Progenitor cell of endocrine pancreas (in vitro differentiated cells): ENCODE measurements at places on chromosomes 1 and 21. TPM values are rescaled to one million over a fixed set of nuclear protein-coding genes. Genes with fewer than 3 reads are reported as not detected.

GRCh38 chr1:31723828-31724359 is 20.1 kb upstream of the COL16A1 start:
- peaks cover 8% of the 10 kb centered on the region for H3K4me1 ChIP-seq
- H3K4me3 ChIP-seq: no peak overlapping the region
- peaks cover 15% of the 10 kb centered on the region for H3K27me3 ChIP-seq
- DNase-seq: peak; percentile 85

DNA sequence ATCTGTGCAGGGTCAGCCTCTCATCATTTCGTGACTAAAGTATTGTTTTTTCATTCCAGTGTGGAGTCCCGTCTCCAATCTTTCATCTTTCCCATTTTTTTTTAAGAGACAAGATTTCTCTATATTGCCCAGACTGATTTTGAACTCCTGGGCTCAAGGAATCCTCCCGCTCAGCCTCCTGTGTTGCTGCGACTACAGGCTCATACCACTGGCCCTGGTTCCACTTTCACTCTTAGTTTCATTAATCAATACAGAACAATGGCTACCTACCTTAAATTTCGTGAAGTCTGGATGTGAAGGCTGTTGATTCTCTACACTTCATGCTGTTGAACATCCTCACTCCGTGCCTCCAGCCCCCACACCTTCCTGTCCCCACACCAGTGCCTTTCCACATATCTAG is 97.7 kb upstream of the GREM2 start:
- no peak overlapping the region for H3K4me3 ChIP-seq
- DNase-seq: no peak
- no peaks in the 10 kb centered on the region for H3K36me3 ChIP-seq
- peaks cover 22% of the 10 kb centered on the region for H3K27me3 ChIP-seq

DNA sequence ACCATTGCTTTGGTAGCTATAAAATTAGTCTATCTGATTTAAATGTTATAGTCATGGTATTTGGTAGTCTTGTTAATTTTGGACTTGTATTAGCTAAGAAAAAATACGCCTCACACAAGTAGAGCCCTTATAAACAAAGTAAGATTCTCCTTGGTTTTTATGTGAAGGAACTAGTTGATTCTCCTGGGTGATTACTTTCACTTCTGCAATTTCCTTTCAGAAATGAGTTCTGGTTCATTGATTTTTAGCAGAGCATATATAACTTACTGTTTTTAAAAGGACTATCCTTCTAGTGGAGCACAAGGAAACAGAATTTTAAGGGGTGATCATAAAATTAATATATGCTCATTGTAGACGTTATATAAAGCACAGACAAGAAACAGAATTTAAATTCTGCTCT is 120.1 kb downstream of the BACH1 start:
- peaks cover 3% of the 10 kb centered on the region for H3K4me1 ChIP-seq
- H3K27ac ChIP-seq: no peak overlapping the region
- no peak for DNase-seq
- no peaks in the 10 kb centered on the region for H3K36me3 ChIP-seq
- no peak overlapping the region for H3K4me3 ChIP-seq
- no peaks in the 10 kb centered on the region for H3K27me3 ChIP-seq

DNA sequence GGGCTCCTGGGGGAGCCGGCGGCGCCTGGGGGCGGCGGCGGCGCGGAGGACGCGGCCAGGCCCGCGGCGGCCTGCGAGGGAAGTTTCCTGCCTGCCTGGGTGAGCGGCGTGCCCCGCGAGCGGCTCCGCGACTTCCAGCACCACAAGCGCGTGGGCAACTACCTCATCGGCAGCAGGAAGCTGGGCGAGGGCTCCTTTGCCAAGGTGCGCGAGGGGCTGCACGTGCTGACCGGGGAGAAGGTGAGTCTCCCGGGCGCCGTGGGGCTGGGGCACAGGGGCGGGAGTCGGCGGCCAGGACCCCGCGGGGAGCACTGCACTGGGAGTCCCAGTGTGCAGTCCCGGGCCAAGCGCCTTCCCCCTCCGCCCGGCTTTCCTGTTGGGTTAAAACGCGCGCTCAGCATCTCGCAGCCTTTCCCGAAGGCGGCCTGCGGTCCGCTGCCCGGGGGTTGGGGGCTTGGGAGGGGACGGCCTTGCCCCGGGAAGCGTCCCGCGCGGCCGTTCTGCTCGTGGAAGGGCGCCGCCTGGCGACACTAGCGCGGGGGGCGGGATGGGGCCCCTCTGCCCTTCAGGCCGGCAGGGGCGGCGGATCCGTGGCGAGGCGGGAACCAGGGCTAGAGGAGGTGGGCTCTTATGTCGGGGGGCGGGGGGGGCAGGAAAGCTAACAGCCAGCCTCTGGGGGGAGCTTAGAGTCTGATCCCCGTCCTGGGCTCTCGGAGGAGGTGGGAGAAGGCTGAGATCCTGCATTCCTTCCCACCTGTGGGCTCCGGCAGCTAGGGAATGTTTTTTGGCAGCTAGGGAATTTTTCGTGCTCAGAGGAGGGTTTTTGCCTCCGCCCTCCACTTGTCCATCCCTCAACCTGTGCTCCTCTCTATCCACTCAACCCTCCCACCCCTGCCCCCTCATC is 1.1 kb downstream of the HUNK start:
- H3K27me3 ChIP-seq: peaks cover 8% of the 10 kb centered on the region
- peak overlapping the region; percentile 82 for H3K4me3 ChIP-seq
- peak overlapping the region; percentile 93 for H3K27ac ChIP-seq
- DNase-seq: peak; percentile 86
- peaks cover 3% of the 10 kb centered on the region for H3K36me3 ChIP-seq

DNA sequence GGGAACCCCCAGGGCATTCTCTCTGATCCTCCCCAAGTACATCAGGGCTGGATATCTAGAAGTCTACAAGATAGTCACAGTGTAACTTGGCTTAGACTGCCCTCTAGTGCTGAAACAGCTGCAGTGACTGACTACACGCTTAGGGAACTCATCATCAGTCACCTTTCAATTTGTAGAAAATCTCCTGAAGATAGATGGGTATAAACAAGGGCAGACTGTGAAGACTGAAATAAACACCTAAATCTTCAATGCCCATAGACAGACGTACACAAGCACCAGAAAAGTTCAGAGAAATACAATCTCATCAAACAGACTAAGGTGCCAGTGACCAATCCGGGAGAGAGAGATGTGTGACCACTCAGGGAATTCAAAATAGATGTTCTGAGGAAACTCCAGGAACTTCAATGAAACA is 46.6 kb downstream of the PACC1 start:
- no peak for DNase-seq
- H3K36me3 ChIP-seq: peaks cover 39% of the 10 kb centered on the region
- no peaks in the 10 kb centered on the region for H3K4me1 ChIP-seq
- H3K27ac ChIP-seq: no peak overlapping the region
- no peaks in the 10 kb centered on the region for H3K27me3 ChIP-seq

DNA sequence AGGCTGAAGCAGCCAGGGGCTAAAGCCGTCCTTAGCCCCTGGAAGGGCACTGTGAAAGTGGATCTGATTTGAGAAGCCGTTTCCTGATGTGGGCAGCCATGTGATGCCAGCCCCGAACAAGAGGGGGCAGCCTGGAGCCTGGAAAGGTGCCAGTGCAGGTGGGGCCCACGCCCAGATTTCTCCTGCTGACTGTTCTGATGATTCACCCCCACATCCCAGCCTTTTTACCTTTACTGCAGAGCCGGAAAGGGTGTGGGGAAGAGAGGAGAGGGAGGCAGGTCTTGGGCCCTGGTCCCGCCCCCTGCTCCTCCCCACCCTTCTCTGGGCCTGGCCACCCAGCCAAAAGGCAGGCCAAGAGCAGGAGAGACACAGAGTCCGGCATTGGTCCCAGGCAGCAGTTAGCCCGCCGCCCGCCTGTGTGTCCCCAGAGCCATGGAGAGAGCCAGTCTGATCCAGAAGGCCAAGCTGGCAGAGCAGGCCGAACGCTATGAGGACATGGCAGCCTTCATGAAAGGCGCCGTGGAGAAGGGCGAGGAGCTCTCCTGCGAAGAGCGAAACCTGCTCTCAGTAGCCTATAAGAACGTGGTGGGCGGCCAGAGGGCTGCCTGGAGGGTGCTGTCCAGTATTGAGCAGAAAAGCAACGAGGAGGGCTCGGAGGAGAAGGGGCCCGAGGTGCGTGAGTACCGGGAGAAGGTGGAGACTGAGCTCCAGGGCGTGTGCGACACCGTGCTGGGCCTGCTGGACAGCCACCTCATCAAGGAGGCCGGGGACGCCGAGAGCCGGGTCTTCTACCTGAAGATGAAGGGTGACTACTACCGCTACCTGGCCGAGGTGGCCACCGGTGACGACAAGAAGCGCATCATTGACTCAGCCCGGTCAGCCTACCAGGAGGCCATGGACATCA is at the start of gene SFN:
TSS of gene SFN (plus strand) at position 369 of the 904 bp plus-strand sequence. CDS start at position 433, 64 bp downstream.
- H3K27me3 ChIP-seq: peaks cover 7% of the 10 kb centered on the region
- H3K27ac ChIP-seq: peak within 1 kb of the TSS; percentile 97
- H3K36me3 ChIP-seq: no peaks in the 10 kb centered on the region
- H3K4me1 ChIP-seq: peaks cover 11% of the 10 kb centered on the region

GRCh38 chr1:218463194-218464156 is 118.3 kb downstream of the TGFB2 start:
- no peak overlapping the region for H3K4me3 ChIP-seq
- peaks cover 10% of the 10 kb centered on the region for H3K4me1 ChIP-seq
- no peak overlapping the region for H3K27ac ChIP-seq
- no peak for DNase-seq
- H3K27me3 ChIP-seq: no peaks in the 10 kb centered on the region

DNA sequence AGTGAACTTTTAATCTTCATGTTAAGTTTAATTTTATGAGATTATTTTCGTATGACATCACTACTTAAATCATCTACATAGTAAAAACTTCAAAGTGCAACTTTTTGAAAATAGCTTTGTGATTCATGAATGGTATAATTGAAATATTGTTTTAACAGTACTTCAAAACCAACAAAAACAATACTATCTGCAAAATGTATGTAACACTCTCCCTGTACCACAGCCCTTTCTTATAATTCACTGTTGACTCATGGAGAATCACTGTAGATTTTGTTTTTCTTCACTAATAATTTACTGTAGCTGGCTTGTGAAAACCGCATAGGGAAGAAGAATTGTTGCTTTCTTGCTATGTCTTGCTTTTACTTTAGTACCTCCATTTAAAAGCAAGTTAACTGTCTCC is 301.4 kb upstream of the ADAMTS5 start:
- H3K27me3 ChIP-seq: no peaks in the 10 kb centered on the region
- H3K36me3 ChIP-seq: no peaks in the 10 kb centered on the region

- no peak overlapping the region for H3K4me3 ChIP-seq
- peaks cover 18% of the 10 kb centered on the region for H3K27me3 ChIP-seq
- no peaks in the 10 kb centered on the region for H3K36me3 ChIP-seq
- H3K4me1 ChIP-seq: no peaks in the 10 kb centered on the region
- no peak for DNase-seq
Observed at GRCh38 chr21:35579520-35580293, 480.6 kb downstream of the SETD4 start.

- peaks cover 9% of the 10 kb centered on the region for H3K27me3 ChIP-seq
- H3K36me3 ChIP-seq: no peaks in the 10 kb centered on the region
- no peak overlapping the region for H3K4me3 ChIP-seq
- no peak for DNase-seq
Observed at GRCh38 chr21:38494251-38494642, 4.0 kb downstream of the ERG start.

DNA sequence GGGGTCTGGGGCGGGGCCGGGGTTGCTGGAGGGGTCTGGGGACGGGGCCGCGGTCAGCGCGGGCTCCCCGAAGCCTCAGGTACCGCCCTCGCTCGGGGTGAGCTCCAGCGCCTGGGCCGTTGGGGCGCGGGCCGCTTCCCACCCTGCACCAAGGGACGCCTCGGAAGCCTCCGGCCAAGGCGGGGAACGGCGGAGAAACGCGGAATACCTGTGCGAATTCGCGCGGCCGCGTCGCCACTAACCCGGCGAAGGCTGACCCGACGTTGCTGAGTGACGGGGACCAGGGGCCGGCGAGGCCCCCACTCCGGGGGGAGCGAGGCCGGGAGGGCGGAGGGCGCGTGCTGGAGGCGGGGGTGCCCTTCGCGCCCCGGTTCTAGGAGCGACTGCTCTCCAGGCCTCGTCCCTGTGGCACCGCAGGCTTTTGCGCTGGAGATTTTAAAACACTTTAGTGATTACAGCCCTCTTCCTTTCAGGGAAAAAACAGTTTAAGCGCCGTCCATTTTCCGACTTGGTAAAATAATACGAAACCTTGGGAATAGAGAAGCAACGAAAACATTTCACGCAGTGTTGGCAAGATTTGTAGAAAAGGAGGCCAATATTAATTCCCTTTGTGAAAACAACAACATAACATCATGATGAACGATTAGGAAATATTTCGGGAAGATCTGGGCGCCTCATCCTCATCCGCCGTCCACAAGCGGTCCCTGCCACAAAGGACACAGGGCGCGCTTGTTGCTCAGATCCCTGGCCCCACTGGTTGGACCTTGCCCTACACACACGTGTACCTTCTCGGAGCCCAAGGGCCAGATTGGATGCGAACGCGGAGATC is 971 bp upstream of the GNG4 start:
- H3K27ac ChIP-seq: peak overlapping the region; percentile 92
- H3K27me3 ChIP-seq: peaks cover 65% of the 10 kb centered on the region
- peak overlapping the region; percentile 81 for H3K4me3 ChIP-seq
- H3K4me1 ChIP-seq: peaks cover 12% of the 10 kb centered on the region
- H3K36me3 ChIP-seq: no peaks in the 10 kb centered on the region

GRCh38 chr21:29638138-29638537 is 301.7 kb downstream of the GRIK1 start:
- H3K27me3 ChIP-seq: no peaks in the 10 kb centered on the region
- no peak overlapping the region for H3K4me3 ChIP-seq
- no peak for DNase-seq
- H3K36me3 ChIP-seq: no peaks in the 10 kb centered on the region
- no peaks in the 10 kb centered on the region for H3K4me1 ChIP-seq

DNA sequence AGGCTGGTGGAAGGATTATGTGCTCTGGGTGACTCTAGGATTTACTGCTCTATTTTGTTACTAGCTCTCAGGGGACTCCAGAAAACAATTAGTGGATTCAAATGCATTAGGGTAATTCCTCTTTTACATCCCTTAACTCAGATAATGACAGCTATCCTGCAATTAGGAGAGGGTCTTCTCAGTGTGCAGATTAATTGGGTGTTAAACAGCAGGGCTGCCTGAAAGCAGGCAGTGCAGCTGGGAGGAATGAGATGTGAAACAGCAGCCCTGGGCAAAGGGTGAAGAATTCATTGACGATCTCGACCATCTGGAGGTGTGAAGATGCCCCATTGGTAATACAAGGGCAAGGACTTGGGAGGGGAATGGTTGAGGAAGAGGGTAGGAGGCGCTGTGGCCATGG is 66.1 kb downstream of the HTR6 start:
- no peak overlapping the region for H3K27ac ChIP-seq
- no peaks in the 10 kb centered on the region for H3K4me1 ChIP-seq
- H3K4me3 ChIP-seq: no peak overlapping the region
- peaks cover 6% of the 10 kb centered on the region for H3K36me3 ChIP-seq
- DNase-seq: no peak
- no peaks in the 10 kb centered on the region for H3K27me3 ChIP-seq

DNA sequence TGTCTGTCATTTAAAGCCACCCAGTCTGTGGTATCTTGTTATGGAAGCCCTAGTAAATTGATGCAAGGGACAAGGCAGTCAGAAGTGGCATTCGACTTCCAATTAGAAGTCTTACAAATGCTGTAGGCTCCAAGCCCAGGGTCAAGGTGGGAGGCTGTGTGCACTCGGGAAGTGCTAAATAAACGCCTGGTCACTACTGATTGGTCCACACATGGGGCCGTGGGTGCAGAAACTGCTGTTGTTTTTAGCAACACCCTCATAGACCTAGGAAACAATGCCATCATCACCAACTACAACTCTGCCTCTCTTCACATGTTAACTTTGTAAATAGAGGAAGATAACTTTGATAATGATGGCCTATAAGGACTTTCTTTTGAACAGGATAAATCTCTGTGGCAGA is 20.2 kb upstream of the ZBTB21 start:
- H3K4me1 ChIP-seq: no peaks in the 10 kb centered on the region
- peaks cover 5% of the 10 kb centered on the region for H3K27me3 ChIP-seq
- H3K4me3 ChIP-seq: no peak overlapping the region

Gene CYP4A22
- not detected in 2 replicates for total RNA-seq

Gene PDC
- not detected in 2 replicates for total RNA-seq

Gene B3GALT2
- 0.44 and 0.79 TPM in 2 replicates for total RNA-seq

Gene LORICRIN
- total RNA-seq: not detected in 2 replicates

Gene OR6K3
- total RNA-seq: not detected in 2 replicates
